ENCODE measurements at places on chromosomes 4 and X. TPM values are rescaled to one million over a fixed set of nuclear protein-coding genes. Genes with fewer than 3 reads are reported as not detected.

CLGN gene
- 1.8 TPM for total RNA-seq

- no peaks in the 10 kb centered on the region for H3K4me1 ChIP-seq
- peaks cover 1% of the 10 kb centered on the region for H3K36me3 ChIP-seq
- DNase-seq = no peak
- no peak overlapping the region for H3K4me3 ChIP-seq
Measured at GRCh38 chr4:141826260-141826659, 189.9 kb downstream of the IL15 start.

CACNA1F gene
- 0.32 TPM for total RNA-seq

GRCh38 chr4:138706201-138706600, 309.4 kb upstream of the NOCT start:
- H3K27me3 ChIP-seq = peaks cover 3% of the 10 kb centered on the region
- no peaks in the 10 kb centered on the region for H3K36me3 ChIP-seq
- no peak for DNase-seq
- H3K4me1 ChIP-seq = peaks cover 9% of the 10 kb centered on the region
- no peak overlapping the region for H3K4me3 ChIP-seq
- no peak overlapping the region for H3K27ac ChIP-seq

GRCh38 chr4:53706422-53707032, 115.2 kb upstream of the LNX1 start:
- no peak overlapping the region for H3K27ac ChIP-seq
- peaks cover 25% of the 10 kb centered on the region for H3K4me1 ChIP-seq
- no peak for DNase-seq
- H3K4me3 ChIP-seq = no peak overlapping the region

DNA sequence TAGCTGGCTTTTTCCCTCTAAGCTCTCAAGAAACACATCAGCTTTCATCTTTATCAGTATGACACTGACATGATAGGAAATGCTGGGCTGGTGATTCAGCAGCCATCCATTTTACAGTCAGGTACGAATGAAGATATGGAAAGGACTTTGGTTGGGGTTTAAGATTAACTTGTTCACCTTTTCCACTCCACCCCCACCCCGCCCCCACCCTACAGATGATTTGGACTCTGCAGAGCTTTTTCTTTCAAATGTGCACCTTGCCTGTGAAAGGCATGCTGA, 132.6 kb downstream of the AKAP4 start:
- no peaks in the 10 kb centered on the region for H3K27me3 ChIP-seq
- H3K36me3 ChIP-seq = peaks cover 6% of the 10 kb centered on the region
- H3K4me3 ChIP-seq = no peak overlapping the region
- peaks cover 19% of the 10 kb centered on the region for H3K4me1 ChIP-seq

DNA sequence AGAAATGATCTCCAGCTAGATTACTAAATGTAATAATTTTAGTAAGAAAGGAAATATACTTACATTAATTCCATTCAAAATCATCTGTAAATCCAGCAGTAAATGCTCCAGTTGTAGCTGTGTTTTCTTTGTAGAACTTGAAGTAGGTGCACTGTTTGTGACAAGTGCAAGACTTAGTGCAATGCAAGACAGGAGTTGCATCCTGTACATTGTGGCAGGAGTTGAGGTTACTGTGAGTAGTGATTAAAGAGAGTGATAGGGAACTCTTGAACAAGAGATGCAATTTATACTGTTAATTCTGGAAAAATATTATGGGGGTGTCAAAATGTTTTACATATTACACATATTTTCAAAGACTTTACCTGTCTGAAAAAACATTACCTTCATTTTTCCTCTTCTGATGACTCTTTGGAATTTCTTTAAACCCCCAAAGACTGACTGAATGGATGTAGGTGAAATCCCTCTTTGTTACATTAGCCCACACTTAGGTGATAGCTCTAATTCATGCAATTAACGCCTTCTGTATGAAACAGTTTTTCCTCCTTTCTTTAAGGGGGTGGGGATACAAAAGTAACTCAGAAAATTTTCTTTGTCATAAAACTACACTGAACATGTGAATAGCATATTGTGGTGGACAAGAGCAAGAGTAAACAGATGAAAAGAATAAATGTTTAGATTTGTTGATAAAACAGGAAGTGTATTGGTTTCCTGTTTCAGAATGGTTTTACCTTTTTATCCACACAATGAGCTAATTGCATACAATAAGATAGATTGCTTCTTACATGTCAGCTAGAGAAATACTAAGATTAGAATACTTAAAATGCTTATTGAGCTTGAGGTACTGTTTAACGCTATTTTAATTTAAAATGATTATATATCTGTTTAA, at the start of gene IL2:
IL2 (minus strand) TSS at position 495 of the 886 bp plus-strand sequence; CDS start at position 210, 285 bp downstream.
- no peak within 1 kb of the TSS for H3K27ac ChIP-seq
- H3K4me3 ChIP-seq = no peak within 1 kb of the TSS
- no peaks in the 10 kb centered on the region for H3K4me1 ChIP-seq
- DNase-seq = no peak
- no peaks in the 10 kb centered on the region for H3K36me3 ChIP-seq
- H3K27me3 ChIP-seq = no peaks in the 10 kb centered on the region

DNA sequence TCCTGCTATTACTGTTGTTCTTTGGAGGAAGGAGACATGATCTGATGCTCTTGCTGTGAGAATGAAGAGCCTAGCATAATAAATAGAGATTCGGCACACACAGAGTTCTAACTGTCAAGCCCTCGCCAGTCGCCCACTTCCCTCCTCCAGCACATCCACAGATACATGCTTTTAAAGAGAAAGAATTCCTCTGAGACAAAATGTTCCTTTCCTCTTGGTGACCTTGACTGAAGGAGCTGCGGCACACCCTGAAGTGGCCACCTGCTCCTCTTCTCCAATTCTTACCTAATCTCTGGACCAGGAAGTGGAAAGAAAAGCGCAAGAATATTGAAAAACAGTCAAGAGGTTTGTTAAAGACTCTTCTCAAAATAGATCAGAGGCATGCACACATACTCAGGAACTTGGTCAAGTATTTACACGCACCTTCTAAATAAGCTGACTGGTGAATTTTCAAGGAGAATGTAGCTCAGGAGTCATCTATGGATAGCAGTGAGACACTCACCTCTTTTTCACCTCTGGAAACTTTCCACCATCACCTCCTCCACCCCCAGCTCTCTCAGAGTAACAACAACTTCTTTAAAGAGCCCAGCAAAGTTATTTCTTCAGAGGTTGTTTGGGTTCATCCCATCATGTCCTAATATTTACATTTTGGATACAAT, 95.4 kb downstream of the PARM1 start:
- no peaks in the 10 kb centered on the region for H3K4me1 ChIP-seq
- H3K27ac ChIP-seq = no peak overlapping the region
- H3K27me3 ChIP-seq = peaks cover 2% of the 10 kb centered on the region
- peaks cover 2% of the 10 kb centered on the region for H3K36me3 ChIP-seq
- no peak for DNase-seq
- no peak overlapping the region for H3K4me3 ChIP-seq

- H3K4me3 ChIP-seq = no peak overlapping the region
- H3K27me3 ChIP-seq = no peaks in the 10 kb centered on the region
- no peak overlapping the region for H3K27ac ChIP-seq
- DNase-seq = no peak
- peaks cover 36% of the 10 kb centered on the region for H3K36me3 ChIP-seq
- peaks cover 8% of the 10 kb centered on the region for H3K4me1 ChIP-seq
Measured at GRCh38 chr4:8401665-8402064, 38.9 kb downstream of the ACOX3 start.

- H3K4me1 ChIP-seq = peaks cover 41% of the 10 kb centered on the region
- H3K36me3 ChIP-seq = no peaks in the 10 kb centered on the region
- no peaks in the 10 kb centered on the region for H3K27me3 ChIP-seq
- H3K27ac ChIP-seq = no peak overlapping the region
- no peak overlapping the region for H3K4me3 ChIP-seq
Measured at GRCh38 chr4:10582059-10582686, 102.4 kb downstream of the CLNK start.

GRCh38 chr4:187108845-187109244, 385.2 kb upstream of the FAT1 start:
- no peak overlapping the region for H3K27ac ChIP-seq
- H3K36me3 ChIP-seq = no peaks in the 10 kb centered on the region
- H3K4me1 ChIP-seq = no peaks in the 10 kb centered on the region
- DNase-seq = no peak
- no peak overlapping the region for H3K4me3 ChIP-seq

DNA sequence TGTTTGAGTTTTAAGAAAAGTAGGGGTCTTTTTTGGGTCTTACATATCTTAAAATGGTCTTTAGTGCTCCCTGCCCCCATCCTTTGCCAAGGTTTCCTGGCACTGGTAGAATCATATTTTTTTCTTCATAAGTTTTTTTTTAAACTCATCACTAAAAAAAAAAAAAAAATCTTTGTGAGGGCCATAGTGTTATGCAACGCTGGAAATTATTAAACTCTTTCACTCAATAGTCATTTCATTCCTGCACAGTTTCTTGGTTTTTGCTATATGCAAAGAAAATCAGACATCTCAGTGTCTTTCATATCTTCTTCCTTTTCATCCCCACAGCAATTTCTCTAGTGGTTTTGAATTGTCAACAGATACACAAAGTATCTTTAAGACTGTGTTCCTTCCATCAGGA, 95.6 kb downstream of the TMA16 start:
- H3K36me3 ChIP-seq = no peaks in the 10 kb centered on the region
- H3K4me3 ChIP-seq = no peak overlapping the region
- DNase-seq = no peak

MAOB gene
- 0.57 TPM for total RNA-seq

- peaks cover 25% of the 10 kb centered on the region for H3K27me3 ChIP-seq
- no peak overlapping the region for H3K4me3 ChIP-seq
- no peak overlapping the region for H3K27ac ChIP-seq
- H3K4me1 ChIP-seq = peaks cover 5% of the 10 kb centered on the region
Measured at GRCh38 chrX:25079020-25079419, 63.3 kb upstream of the ARX start.

DNA sequence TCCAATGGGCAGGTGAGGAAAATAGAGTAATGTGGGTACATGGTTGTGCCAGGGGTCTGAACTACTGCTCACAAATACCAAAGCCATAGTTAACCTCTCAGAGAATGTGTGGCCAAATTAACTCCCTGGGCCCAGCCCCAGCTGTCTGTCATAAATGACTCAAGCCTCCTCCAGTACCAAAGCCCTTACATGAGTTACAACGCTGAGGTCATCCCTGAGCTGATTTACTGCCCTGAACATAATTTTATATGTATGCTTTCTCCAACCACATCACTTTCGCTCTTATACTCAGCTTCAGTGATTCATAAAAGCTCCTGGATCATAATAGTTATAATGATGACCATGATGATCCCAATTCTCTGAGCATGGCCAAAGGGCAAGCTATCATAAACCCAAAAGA, 283.9 kb downstream of the NKX6-1 start:
- no peak overlapping the region for H3K4me3 ChIP-seq
- H3K4me1 ChIP-seq = no peaks in the 10 kb centered on the region
- H3K27ac ChIP-seq = no peak overlapping the region
- H3K27me3 ChIP-seq = peaks cover 13% of the 10 kb centered on the region

SLIT2 gene
- 168 TPM for total RNA-seq

MND1 gene
- total RNA-seq = 7.7 TPM

GRCh38 chr4:183142571-183143550, 43.8 kb downstream of the WWC2 start:
- H3K4me3 ChIP-seq = no peak overlapping the region
- no peak for DNase-seq
- peak overlapping the region; percentile 8 for H3K27ac ChIP-seq
- peaks cover 27% of the 10 kb centered on the region for H3K4me1 ChIP-seq
- H3K27me3 ChIP-seq = no peaks in the 10 kb centered on the region
- peaks cover 2% of the 10 kb centered on the region for H3K36me3 ChIP-seq

HTN3 gene
- not detected for total RNA-seq

EPHA5 gene
- total RNA-seq = 0.75 TPM

DNA sequence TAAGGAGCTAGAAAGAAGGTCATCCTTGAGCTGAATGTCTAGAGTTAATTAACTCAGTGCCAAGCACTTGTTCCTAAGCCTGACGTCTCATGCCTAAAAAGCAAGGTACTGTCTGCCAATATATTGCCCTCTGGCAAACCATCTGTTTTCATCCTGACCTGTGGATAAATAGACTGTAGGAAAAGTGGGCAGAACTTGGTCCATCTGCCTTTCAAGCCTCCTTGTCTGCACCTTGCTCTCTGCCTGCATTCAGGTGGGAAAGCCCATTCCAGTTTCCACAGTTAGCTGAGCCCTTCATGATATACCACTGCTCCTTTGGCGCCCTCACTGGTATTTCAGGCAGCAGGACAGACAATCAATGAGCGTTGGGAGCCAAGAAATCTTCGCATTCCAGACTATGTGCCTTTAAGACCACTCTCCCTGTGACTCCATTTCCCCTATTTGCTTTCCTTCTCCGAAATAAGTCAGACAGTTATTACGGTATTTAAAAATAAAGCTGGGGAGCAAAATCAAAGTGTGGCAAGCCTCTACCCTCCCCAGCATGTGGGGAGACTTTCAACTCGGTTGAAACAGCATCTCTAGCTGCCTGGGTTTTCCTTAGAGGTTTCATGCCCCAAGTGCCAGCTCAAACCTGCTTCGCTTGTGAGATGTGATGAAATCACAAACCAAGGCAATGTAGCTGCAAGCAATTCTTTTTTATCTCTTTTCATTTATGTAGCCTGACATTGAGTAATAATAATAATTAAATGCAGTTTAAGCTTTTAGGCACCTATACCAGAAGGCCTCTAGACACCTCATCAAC, 2.5 kb upstream of the CCDC149 start:
- H3K4me1 ChIP-seq = peaks cover 18% of the 10 kb centered on the region
- DNase-seq = no peak
- H3K36me3 ChIP-seq = peaks cover 10% of the 10 kb centered on the region
- H3K27ac ChIP-seq = no peak overlapping the region
- no peaks in the 10 kb centered on the region for H3K27me3 ChIP-seq

PDE6B gene
- total RNA-seq = 9.0 TPM

DNA sequence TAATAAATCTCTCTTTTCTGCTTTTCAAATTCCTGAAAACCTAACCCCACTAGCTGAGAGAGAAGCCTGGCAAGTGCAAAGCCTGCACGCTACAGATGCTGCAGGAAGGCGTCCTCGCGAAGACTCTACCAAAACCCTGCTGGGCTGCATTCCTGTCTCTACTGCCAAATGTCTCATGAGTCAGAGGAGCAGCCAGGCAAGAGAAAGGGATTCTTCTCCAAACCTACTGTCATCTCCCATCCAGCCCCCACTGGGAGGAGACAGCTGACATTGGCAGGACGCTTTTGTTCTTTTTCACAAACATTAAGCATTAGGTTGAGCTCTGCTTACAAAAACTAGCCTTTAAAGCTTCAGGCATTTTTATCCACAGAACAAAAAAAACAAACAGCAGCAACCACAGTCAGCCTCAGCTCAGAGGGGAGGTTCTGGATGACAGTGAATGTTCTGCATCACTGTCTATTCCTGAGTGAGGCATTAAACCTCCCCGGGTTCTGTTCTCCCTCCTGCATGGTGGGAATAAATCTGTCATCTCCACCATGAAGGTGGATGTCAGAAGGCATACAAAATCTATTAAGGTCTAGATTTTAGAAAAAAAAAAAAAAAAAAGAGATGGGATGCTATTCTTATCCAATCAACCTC, 18.0 kb downstream of the CRMP1 start:
- no peak for DNase-seq
- peaks cover 40% of the 10 kb centered on the region for H3K27me3 ChIP-seq
- H3K4me1 ChIP-seq = no peaks in the 10 kb centered on the region
- no peak overlapping the region for H3K27ac ChIP-seq
- no peaks in the 10 kb centered on the region for H3K36me3 ChIP-seq

OTC gene
- total RNA-seq = not detected

LARP1B gene
- total RNA-seq = 18.8 TPM

- H3K36me3 ChIP-seq = no peaks in the 10 kb centered on the region
- no peaks in the 10 kb centered on the region for H3K4me1 ChIP-seq
- peaks cover 3% of the 10 kb centered on the region for H3K27me3 ChIP-seq
- H3K27ac ChIP-seq = no peak overlapping the region
Measured at GRCh38 chrX:1281521-1281920, 12.9 kb downstream of the CSF2RA start.

Measured in mesothelial cell of epicardium (in vitro differentiated cells).